Caco-2 (cell line): ENCODE measurements at places on chromosomes 3 and 15. TPM values are rescaled to one million over a fixed set of nuclear protein-coding genes. Genes with fewer than 3 reads are reported as not detected.

- no peak for DNase-seq
These were observed 44.4 kb upstream of the PSMD6 start for GRCh38 chr3:64067506-64068346.

The ZNF660 gene
- not detected in 2 replicates for total RNA-seq

DNA sequence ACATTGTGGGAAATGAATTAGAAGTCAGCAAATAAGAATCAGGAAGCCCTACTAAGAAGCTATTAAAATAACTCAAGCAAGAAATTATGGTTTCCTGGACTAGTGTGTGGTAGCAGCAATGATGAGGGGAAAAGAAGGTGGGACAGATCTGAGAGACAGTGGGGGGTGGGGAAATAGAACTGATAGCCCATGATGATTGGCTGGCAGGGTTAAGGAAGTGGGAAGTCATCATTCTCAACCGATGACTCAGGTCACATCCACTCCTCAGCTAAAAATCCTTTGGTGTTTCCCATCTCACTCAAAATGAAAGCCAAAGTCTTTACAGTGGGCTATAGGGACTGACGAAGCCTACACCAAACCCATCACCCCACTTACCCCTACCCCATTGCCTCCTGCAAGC is 153.9 kb upstream of the ARHGEF26 start:
- DNase-seq, result no peak

- no peak for DNase-seq
These were observed 318.1 kb downstream of the THSD4 start for GRCh38 chr15:71433402-71433801.

DNA sequence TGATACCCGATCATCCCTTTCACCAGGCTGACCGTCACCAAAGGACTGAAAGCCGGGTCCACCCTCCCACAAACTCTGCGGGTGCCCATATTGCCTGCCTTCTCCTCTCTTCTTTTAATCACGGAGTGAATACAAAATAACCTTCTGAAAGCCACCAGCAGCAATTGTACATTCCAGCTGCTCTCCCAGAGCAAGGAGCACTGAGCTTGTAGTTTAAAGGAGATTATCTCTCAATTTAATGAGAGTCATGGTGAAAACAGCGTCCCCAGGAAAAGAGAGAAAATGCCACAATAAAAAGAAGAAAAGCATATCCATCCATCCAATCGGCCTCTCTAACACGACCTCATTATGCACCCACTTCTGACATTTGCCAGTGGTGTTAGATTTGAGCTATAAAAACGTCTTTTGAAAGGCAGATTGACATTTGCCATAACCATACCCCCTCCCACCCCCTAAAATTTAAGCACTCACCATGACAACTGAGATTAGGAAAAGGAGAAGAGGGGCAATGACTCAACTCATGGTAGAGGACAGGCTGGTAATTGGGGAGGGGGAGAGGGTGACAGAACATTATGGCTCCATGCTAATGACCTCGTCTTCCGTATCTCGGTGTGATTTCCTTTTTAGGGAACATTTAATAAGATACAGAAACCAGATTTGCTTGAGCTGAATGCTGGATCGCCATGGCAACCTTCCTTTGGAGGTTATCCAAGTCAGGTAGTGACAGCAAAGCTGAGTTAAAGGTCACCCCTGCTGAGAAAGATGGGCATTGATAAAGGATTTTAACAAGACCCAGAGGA is 106.2 kb downstream of the ST8SIA2 start:
- DNase-seq, result no peak

The NOX5 gene
- total RNA-seq, result 0.05 TPM in 1 of 2 replicates, not detected in the other

- DNase-seq, result no peak
These were observed 313.1 kb downstream of the SV2B start for GRCh38 chr15:91413142-91413541.

DNA sequence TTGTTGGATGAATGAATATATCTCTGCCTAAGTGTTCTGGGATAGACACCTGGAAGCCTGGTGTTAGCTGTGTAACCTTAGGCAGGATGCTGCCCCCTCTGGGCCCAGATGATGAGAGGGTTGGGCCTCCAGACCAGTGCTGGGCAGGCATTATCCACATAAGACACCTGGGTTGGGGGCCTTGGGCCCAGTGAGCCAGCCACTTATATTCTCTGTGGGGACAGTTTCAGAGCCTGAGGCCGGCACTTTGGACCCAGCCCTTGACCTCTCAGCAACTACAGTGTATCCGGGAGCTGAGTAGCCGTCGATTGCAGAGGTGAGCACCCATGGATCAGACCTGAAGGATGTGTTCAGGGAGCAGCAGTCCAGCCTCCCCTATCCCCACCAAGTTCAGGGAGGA is 2.2 kb downstream of the HEMK1 start:
- DNase-seq, result no peak

GRCh38 chr3:114557791-114558190 is 264.0 kb downstream of the TIGIT start:
- DNase-seq, result no peak

DNA sequence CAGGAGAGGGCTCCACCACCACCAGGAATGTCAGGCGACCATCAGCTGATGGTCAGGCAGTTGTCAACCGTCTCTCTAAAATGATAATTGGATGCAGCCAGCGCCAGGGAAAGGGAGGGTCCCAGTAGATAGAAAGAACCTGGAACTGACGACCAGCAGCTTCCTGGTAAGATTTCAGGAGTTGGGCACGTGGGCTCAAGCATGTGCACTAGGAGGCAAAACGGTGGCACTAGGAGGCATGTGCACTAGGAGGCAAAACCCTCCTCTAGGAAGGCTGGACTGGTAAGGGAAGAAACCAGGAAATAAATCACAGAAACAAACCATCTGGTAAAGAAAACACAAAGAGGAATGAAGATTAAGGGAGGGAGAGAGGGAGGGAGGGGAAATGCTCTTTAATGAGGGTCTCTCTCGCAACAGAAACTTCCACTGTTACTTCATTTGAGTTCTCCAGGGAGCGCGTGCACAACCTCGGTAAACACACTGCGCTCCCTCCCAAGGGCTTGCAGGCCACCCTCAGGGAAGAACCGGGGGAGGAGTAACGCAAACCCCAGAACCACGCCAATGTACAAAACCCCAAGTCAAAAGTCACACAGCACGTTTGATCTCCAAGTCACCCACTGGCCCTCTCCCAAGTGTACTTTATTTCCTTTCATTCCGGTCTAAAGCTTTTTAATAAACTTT is 116.7 kb downstream of the XXYLT1 start:
- no peak for DNase-seq

The KLHDC8B gene
- total RNA-seq, result 7.4 and 8.8 TPM in 2 replicates

- no peak for DNase-seq
These were observed 31.7 kb upstream of the MNS1 start for GRCh38 chr15:56496635-56497034.
